ENCODE measurements at places on chromosomes 7 and 10.

DNA sequence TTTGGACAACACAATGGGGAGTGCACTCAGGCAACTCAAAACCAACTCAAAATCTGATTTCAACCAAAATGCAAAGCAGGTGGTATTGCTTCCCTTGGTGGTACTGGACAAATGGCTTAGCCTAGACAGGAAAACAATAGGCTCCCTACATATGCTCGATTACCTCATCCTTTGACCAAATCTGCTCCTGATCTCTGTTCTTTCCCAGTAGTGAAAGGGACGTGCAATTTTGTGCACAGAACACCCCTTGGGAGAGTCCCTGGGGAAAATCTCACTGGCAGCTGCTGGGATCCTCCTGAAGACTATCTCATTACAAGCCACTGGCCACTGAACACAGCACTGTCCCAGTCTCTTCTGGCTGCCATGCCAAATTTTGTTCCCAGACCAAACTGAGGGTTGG, 149.2 kb upstream of the VSTM2A start:
- no peak for DNase-seq

DNA sequence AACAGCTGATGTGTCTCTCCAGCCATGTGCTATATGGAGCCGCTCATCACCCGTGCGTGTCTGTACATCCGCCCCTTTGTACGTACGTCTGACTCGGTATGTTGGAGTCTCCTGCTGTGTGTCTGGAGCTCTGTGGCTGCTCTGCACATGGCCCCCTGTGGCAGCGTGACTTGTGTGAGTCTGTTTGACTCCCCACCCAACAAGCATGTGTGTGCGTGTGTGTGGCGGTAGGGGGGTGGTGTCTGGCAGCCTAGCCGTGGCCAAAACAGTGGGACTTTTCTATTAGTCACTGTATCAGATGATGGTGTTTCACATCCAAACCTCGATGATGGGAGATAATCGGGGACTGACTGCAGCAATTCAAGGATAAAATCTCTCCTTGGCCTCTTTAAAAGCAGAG, 94.1 kb downstream of the COL13A1 start:
- no peak for DNase-seq

GRCh38 chr7:47071866-47072265, 510.0 kb downstream of the TNS3 start:
- no peak for DNase-seq

GRCh38 chr10:48536156-48536500, 68.7 kb downstream of the ARHGAP22 start:
- no peak for DNase-seq

- DNase-seq = no peak
These were observed 10.0 kb upstream of the SLC13A1 start for GRCh38 chr7:123209786-123210185.

DNA sequence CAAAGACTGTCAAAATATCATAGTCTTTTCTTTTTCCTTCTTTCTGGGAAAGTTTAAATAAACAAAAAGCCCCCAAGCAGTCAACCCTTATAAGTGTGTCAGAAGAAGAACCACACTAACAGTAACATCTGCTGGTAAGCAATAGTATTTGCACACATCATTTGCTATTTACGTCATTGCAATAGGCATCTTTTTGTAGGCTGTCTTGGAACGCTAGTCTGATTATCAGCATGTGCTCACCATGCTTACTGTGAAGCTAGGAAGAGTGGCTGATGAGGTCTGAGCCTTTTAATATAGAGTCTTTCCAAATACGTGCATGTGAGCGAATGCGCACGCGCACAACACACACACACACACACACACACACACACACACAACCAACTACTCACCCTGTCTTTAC, 599.0 kb upstream of the TPK1 start:
- DNase-seq = no peak

GRCh38 chr7:69166979-69167516, 431.2 kb upstream of the AUTS2 start:
- no peak for DNase-seq

- DNase-seq = no peak
These were observed 746.4 kb downstream of the TNS3 start for GRCh38 chr7:46835556-46835955.

- DNase-seq = no peak
These were observed 52.0 kb downstream of the GRB10 start for GRCh38 chr7:50730446-50731400.

DNA sequence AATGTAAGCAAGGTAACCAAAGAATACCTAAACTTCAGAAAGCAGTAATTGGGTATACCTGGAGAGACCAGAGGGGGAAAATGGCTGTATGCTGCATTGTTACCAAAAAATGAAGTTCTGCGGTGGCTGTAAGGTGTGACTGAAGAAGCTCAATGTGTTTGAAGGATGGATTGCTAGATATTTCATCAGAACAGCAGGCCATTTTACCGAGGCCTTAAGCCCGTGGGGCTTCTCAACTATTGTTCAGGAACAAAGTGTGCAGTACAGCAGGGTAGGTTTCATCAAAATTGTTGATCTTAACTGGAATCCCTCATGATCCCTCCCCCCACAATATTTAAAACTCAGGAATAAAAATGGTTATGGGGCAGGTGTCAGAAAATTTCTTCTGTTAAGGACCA, 204.0 kb upstream of the GHITM start:
- no peak for DNase-seq

GRCh38 chr7:134768243-134768642, 11.2 kb upstream of the CALD1 start:
- no peak for DNase-seq

DNA sequence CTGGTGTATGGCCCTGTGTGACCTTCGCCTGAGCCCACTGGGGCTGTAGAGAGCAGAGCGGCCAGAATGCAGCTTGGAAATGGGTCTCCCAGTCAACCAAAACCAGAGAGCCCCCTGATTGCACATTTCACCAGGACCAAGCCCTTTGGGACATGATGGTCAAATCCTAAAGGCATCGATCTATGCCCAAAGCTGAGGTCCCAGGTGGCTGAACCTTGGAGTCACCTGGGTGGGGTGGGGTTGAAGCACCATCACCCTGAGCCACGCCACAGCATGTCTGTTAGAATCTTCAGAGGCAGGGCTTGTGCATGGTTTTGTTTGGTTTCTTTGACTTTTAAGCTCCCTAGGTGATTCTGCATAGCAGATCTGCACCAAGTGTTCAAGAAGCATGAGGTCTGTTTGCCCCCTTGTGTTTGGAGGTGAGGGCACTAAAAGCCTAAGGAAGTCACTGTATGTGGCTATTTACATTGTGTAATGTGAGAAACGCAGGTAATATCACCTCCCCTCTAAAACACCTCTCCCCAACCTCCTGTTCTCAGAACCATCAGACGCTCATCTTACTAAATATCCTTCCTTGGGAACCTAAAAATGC, 9.6 kb downstream of the PKD1L1 start:
- DNase-seq = no peak

DNA sequence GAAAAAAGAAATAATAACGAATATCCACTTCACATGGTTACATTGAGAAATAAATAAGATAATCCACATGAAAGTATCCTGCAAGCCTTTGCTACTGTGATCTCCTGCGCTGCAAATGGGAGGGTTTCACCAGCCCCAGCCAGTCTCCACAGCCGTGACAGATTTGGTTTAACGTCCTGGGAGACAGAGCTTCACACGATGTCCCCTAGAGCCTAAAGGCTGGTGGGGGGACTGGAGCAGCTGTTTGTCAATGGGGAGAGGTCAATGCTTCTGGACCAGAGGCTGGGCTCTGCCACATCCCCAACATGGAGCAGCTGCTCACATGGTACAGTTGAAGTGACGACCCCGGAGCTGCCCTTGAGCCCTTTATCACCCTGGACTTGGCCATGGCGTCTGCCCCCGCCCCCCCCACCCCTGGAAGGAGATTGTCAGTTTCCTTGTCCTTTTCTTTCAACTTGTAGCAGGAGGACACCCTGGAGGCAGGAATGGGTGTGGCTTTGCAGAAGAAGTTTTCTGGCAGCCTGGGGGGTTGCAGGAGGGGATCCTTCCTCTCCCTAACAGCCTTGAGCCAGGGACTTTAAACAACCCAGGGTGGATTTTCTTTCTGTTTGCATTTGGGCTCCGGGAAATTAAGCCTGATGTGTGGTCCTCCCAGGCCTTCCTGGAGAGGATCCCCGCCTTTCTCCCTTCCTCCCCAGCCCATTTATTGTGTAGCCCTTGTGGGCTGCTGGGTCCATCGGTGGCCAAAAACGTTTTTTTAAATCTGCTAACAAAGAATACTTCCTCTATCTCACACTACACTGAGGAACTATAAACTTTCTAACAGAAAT, 37.0 kb upstream of the MXI1 start:
- no peak for DNase-seq

- no peak for DNase-seq
These were observed 21.2 kb upstream of the SLC16A12 start for GRCh38 chr10:89556600-89556999.

GRCh38 chr7:147044941-147045340, 928.3 kb downstream of the CNTNAP2 start:
- no peak for DNase-seq

GRCh38 chr7:28024786-28025334, 155.7 kb downstream of the JAZF1 start:
- DNase-seq = no peak

GRCh38 chr7:10312942-10313341, 660.7 kb upstream of the PHF14 start:
- no peak for DNase-seq

- DNase-seq = no peak
These were observed 502.6 kb downstream of the NRG3 start for GRCh38 chr10:82377608-82378007.

DNA sequence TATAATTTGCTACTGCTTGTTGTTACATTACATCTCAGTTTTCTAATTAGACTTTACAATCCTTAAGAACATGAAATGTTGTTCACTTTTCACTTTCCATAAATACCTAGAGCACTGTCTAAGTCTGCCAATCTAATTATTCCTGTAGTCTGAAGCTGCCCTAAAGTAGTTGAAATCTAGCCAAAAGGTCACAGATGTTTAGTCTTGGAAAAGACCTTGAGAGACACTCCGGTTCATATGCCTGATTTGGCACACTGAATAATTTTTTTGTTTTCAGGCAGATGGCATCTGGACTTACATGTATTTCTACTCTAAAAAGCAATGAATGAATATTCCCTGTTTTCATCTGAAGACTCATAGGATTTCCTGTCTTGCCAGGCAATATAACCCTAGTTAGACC, 359.1 kb downstream of the ANKRD7 start:
- DNase-seq = no peak

- DNase-seq = no peak
These were observed 6.6 kb upstream of the STK32C start for GRCh38 chr10:132314336-132314735.

- DNase-seq = no peak
These were observed 59.3 kb upstream of the VWC2 start for GRCh38 chr7:49714182-49714581.

DNA sequence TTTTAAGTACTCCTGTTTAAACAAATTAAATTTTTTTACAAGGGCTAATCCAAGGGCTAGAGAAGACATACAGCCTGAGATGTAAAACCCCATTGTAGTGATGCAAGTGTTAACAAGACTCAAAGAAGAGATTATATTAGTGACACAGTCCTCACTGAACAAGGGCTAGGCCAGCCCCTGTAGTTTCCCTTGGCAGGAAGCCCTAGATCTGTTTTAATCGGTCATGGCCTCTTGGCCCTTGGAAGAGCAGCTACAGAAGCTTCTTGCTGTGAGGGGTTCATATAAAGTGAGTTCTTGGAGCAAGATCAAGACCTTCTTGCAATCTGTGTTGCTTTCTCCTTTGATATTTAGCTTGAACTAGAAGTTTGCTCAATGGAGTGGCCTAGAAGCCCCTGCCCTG, 1339.4 kb downstream of the XPNPEP1 start:
- DNase-seq = no peak

- DNase-seq = no peak
These were observed 30.4 kb upstream of the OTUD1 start for GRCh38 chr10:23408330-23408976.

DNA sequence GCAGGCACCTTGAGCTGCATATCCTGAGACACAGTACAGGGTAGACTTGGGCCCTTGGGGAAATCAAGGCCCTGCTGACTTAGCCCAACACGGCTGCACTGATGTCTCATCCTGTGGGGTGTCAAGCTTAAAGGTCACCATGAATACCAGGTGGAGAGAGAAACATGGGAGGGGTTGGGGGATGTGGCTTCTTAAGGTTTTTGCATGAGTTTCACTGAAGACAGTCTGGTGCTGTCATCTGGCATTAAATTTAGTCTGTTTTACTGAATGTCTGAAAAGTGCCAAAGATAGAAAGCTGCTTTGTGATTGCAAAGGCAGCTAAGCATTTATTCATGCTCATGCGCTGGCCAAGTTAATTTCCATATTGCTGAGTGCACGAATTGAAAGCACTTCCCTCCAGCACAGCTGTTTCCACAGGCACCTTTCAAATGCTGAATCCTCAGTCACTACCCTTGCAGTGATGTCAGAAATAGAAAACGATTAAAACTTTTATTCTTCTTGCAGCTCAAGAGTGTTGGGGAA, 102.1 kb downstream of the OSBPL3 start:
- DNase-seq = no peak

DNA sequence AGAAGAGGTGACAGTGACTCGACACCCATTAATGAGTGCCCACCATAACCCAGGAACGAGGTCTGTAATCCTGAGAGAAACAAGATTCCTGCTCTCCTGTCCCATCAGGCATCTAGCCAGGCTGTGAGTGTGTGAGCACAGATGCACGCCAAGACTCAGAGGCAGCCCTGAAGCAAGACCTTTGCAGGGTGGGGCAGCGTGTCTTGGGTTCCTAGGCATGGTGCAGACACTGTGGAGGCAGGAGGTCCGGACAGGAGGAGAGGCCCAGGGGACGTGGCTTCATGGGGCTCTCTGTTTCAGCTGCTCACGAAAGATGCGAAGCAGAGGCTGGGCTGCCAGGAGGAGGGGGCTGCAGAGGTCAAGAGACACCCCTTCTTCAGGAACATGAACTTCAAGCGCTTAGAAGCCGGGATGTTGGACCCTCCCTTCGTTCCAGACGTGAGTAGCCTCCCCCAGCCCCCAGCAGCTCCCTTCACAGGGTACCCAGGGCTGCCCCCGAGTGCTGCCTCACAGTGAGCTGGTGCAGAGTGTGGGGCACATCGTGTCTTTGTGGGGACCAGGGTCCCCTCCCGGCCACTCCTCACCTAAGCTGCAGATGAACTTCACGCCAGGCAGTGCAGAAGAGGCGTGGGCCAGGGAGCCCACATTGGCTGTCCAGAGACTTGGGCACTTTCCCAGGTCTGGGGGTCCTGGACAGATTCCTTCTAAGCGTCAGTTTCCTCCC, 94.5 kb downstream of the RGS10 start:
- no peak for DNase-seq

Measured in KG1 (cell line).